ENCODE measurements at places on chromosomes 5 and 9.

- no peak for DNase-seq
These were observed 515.2 kb upstream of the BRINP1 start for GRCh38 chr9:119884438-119884837.

DNA sequence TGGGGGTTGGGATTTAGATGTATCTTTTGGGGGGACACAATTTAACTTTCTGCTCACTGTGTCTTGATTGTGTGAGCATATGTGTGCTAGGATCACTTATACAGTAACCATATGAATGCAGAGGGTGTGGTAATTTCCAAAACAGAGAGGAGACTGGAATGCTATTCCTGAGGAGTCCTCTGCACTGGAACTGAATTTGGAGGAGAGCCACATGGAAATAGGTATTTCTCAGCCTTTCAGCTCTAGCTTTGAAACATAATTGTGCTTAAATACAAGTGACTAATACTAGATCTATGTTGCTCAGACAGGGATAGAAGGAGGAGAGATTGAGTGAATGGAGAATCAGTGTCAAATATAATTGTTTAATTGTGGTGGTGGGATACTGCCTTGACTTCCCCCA is 45.5 kb downstream of the FOCAD start:
- DNase-seq = no peak

DNA sequence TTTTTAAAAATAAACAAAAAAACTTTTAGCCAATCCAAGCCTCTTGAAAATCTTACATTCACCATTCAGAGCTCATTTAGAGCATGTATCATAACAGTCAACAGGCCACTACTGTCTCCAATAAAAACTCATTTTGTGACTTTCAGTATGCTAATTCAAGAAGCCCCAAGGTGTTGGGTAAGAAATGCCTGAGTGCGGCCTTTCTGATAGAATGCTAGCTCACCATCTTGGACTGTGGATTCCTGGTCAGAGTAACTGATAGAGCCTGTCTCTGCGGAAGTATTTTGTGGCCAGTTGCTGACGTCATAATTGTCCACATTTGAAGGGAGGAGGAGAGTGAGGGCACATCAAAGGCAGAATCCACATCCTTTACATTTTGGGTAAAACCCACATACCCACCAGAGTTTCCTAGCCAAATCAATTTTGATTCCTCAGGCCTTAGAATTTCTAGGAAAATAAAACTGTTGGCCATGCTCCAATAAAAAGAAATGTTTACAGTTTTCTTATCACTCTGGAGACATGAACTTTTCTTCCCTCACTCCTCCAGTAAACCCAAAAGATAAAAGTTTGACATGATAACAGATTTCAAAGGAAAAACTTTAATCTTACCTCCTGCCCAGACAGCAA is 41.1 kb upstream of the ERCC6L2 start:
- no peak for DNase-seq

- no peak for DNase-seq
These were observed 8.7 kb downstream of the CCNJL start for GRCh38 chr5:160303690-160304089.

DNA sequence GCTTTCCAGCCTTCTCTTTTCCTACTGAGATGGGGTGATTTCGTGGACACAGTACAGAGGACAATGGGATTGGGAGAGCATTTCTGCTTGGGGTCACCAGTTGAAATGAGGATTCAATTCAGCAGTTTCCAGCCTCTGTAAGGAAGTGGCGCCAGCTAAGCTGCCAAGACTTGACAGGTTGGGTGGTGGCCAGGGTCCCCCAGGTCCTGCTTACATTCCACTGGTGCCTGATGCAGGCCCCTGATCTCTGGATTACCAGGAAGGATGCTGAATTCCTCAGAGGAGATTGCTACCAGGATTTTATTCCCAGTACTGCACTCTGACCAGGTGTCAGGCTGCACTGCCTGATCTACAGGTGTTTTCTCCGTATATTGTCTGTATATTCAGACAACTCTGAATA is 119.7 kb downstream of the PSD2 start:
- no peak for DNase-seq

DNA sequence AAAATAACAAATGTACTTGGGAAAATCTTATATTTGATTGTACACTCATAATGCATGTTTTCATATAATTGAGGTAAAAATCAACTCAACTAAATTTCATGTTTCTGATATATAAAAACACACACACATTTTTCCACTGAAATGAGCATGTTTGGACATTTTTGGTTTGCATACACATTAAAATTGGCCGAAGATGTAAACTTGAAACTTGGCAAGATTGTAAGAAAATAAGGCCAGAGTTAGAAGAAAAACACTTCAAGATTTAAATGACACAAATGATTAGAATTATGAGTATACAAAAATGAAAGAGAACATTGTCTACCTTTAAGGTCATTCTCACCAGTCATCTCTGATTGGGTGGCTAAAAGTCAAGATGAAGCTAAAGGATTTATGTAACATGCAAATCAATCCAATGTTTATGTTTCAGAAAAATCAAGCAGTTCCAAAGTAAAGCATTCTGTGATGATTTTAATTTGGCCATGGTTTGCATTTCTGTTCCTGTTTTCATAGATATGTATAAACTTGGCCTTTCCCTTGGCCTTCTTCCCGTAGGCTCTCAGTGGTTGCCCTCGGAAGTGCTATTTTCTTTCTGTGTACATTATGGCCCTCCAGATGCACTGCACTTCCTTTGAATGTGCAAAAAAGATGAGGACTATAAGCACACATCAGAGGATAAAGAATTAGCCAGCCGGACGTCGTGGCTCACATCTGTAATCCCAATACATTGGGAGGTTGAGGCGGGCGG is 1105.4 kb upstream of the DMAC1 start:
- DNase-seq = no peak

DNA sequence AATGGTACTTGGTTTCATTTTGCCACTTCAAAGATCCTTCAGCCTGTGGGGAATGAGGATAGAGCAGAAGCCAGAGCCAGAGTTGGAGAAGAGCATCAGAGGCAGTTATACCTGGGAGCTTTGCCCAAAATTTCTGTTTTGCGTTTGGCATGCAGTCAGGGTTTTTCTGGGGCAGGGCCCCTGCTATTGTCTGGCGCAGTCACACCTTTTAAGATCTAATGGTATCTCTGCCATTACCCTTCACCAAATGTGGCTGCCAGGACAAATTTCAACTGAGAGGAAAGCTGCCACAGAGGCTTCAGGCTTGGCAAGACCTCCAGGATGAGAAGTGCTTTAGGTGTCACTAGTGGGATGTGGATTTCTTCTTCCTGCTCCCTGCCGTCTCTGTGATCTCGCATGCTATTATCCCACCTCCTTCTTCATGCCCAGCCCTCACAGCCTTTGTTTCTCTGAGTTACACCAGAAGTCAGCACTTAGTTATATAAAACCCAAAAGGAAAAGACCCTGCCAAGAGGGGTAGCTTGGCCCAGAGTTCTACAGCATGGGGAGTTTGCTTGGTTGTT is 357.0 kb downstream of the TLE4 start:
- DNase-seq = no peak

GRCh38 chr9:104961701-104962359 is 33.9 kb upstream of the ABCA1 start:
- DNase-seq = no peak

- no peak for DNase-seq
These were observed 56.4 kb upstream of the TMC1 start for GRCh38 chr9:72464857-72465592.

All from NK-92 treated with Interleukin-12 subunit alpha and Interleukin-12 subunit beta, amount 100 ng/mL, for 24 hours (cell line).